ENCODE measurements at places on chromosomes 1 and 21.

- no peak for DNase-seq
- H3K36me3 ChIP-seq: no peaks in the 10 kb centered on the region
- no peaks in the 10 kb centered on the region for H3K27me3 ChIP-seq
- no peak overlapping the region for H3K27ac ChIP-seq
- H3K4me1 ChIP-seq: no peaks in the 10 kb centered on the region
These were observed 64.8 kb upstream of the GNG4 start for GRCh38 chr1:235714205-235714897.

DNA sequence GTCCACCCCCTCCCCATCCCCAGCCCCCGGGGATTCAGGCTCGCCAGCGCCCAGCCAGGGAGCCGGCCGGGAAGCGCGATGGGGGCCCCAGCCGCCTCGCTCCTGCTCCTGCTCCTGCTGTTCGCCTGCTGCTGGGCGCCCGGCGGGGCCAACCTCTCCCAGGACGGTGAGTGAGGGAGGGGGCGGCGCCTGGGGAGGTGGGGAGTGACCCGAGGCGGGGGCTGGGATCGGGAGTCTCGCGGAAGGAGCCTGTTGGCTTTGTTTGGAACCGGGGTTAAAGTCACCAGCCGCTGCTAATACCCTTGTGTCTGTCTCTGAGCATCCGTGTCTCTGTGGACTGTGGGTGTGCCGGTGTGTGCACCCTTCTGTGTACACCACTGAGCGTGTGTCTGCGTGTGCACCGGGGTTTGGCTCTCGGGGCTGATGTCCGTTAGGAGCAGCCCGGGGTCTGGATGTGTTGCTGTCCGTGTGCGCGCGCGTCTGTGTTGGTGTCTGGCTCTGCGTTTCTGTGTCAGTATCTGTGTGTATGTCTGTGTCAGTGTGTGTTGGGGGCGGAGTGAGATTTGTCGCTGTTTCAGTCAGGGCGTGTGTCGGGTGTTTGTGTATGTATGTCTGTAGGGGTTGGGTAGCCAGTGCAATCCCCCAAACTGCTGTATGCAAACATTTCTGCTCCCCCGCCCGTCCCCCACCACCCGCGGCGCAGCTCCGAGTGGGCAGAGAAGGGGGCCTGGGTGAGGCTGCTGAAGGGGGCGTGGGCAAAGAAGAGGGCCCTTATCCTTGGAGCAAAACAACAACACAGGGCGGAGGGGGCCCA is 480 bp downstream of the CADM3 start:
- H3K36me3 ChIP-seq: no peaks in the 10 kb centered on the region
- H3K27me3 ChIP-seq: no peaks in the 10 kb centered on the region
- H3K4me3 ChIP-seq: no peak overlapping the region
- DNase-seq: no peak
- no peaks in the 10 kb centered on the region for H3K4me1 ChIP-seq
- no peak overlapping the region for H3K27ac ChIP-seq

DNA sequence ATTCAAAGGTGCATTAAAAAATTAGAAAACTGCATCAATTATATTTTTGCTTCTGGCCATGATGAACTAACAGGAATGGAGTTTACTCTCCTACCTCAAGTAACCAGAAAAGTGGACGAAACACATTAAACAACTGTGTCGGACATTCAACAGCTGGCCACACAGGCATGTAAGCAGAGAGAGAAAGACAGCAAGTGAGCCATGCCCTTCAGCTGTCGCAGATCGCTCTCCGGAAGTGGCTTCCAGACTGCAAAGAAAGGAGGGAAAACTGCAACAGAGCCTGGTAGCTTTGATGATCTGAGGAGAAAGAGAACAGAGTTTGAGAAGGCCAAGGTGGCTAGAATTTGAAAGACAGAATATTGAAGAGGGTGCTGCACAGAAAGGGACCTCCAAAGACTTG is 557.2 kb downstream of the MATN1 start:
- no peaks in the 10 kb centered on the region for H3K36me3 ChIP-seq
- no peak for DNase-seq
- H3K4me3 ChIP-seq: no peak overlapping the region
- no peak overlapping the region for H3K27ac ChIP-seq

- no peak overlapping the region for H3K4me3 ChIP-seq
- H3K27me3 ChIP-seq: no peaks in the 10 kb centered on the region
- H3K27ac ChIP-seq: no peak overlapping the region
These were observed 17.3 kb upstream of the TTC4 start for GRCh38 chr1:54698346-54698745.

GRCh38 chr1:19289244-19289643 is 674 bp upstream of the AKR7A3 start:
- no peaks in the 10 kb centered on the region for H3K36me3 ChIP-seq
- H3K27ac ChIP-seq: no peak overlapping the region
- H3K27me3 ChIP-seq: no peaks in the 10 kb centered on the region
- H3K4me3 ChIP-seq: no peak overlapping the region
- no peaks in the 10 kb centered on the region for H3K4me1 ChIP-seq

- H3K27me3 ChIP-seq: no peaks in the 10 kb centered on the region
- DNase-seq: no peak
- H3K4me3 ChIP-seq: no peak overlapping the region
- no peaks in the 10 kb centered on the region for H3K4me1 ChIP-seq
- no peaks in the 10 kb centered on the region for H3K36me3 ChIP-seq
These were observed 179.3 kb downstream of the ZC3H11B start for GRCh38 chr1:219433496-219434131.

- H3K27ac ChIP-seq: no peak overlapping the region
- H3K27me3 ChIP-seq: no peaks in the 10 kb centered on the region
- no peaks in the 10 kb centered on the region for H3K36me3 ChIP-seq
- no peak overlapping the region for H3K4me3 ChIP-seq
These were observed 60.5 kb downstream of the SYT2 start for GRCh38 chr1:202649553-202650392.

DNA sequence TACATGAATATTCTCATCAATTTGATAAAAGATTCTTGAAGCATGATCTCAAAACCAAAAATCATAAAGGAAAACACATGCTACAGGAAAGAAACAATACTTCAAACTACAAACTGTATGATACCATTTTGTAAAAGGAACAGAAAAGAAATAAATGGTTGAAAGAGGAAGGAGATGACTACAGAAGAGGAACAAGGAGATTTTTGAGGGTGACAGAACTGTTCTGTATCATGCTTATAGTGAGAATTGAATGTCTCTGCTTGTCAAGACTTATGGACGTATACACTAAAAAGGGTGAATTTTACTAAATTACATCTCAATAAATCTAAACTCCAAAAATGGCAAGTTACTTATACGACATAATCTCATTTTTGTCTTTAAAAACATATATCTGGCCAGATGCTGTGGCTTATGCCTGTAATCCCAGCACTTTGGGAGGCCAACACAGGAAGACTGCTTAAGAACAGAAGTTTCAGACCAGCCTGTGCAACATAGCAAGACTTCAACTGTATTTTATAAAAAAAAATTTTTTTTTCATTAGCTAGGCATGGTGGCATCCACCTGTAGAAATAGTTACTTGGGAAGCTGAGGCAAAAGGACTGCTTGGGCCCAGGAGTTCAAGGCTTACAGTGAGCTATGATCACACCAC is 125.4 kb downstream of the EIF4G3 start:
- peak; percentile 50 for DNase-seq
- peaks cover 50% of the 10 kb centered on the region for H3K4me1 ChIP-seq
- peak overlapping the region; percentile 50 for H3K27ac ChIP-seq

DNA sequence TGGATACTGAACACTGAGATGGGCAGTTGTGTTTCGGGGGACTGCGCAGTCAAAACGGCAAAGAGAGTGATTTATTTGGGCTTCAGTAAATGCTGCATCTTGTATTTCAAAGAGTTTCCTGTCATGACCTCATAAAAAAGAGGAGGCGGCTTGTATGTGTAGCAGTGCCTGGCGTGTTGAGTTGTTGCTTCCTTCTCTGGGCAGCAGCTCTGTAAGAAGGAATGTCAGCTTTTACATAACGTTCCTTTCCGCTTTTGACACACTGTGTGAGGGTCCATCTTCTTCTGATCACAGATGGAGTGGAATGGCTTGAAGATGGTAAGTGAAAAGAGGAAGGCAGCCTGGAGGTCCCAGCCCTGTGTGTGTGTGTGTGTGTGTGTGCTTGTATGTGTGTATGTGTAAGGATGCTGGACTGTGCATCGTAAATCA is 941 bp downstream of the ELAVL4 start:
- H3K27me3 ChIP-seq: no peaks in the 10 kb centered on the region
- H3K4me3 ChIP-seq: no peak overlapping the region
- peak; percentile 41 for DNase-seq
- H3K36me3 ChIP-seq: no peaks in the 10 kb centered on the region
- H3K27ac ChIP-seq: no peak overlapping the region
- peaks cover 6% of the 10 kb centered on the region for H3K4me1 ChIP-seq
